CD4-positive, alpha-beta memory T cell (primary cell): ENCODE measurements at places on chromosomes 12 and 14.

DNA sequence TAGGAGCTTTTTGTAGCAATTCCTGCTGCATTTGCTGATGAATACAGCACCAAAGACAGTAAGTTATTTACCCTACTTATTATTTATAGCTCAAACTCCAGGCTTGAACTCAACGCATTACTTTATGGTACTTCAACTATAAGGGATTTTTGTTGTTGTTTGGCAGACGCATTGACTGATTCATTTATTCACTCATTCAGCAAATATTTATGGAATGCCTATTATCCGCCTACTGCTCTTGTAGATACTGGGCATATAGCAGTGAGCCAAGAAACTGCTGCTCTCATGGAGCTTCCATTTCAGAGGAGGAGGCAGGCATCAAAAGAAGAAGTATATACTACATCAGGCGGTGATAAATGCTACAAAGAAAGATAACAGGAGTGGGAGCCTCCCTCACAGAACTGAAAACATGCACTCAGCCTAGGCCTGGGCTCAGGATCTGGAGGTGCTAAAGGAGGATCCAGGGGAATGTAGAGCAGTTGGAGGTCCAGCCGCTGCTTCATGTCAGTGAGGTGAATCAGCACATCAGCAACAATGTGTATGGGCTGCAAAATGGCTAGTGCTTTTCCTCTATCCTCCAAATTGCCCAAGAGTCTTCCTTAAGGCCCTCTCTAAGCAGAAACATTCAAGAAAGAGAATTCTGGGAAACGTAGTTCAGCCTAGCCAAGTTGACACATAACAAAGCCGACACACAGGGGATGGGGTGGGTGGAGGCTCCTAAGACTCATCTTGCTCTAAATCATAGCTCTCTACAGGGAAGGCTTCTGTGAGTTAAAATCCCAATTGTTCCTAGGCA, 157.5 kb downstream of the NRXN3 start:
- no peak for DNase-seq

DNA sequence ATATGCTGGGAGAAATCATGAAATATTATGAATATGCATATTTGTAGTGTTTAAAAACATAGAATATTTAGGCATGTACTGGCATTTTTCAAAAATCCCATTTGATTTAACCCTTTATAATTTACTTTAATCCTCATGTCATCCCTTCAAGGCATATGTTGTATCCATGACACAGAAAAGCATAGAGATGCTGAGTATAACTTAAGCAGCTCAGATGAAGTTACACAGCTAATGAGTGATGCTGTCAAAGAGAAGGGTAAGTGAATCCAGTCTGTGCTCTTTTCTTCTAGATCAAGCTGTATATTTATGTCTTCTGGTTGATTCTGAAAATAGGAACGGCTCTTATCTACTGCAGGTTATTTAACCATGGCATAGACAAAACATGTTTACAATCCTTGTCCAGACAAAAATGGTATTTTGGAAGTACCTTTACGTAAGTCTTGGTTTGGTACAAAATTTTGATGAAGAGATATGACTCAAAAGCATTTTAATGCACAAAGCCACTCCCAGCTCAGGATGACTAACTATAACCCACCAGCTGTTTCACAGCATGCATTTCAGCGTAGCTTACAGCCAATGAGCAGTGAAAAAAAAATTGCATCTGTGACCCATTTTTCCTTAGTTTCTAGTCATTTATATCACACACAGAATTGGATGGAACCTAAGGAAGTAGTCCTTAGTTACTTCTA, 201.7 kb downstream of the STXBP6 start:
- DNase-seq: no peak

GRCh38 chr12:105574056-105574715, 243.7 kb downstream of the C12orf75 start:
- no peak for DNase-seq

DNA sequence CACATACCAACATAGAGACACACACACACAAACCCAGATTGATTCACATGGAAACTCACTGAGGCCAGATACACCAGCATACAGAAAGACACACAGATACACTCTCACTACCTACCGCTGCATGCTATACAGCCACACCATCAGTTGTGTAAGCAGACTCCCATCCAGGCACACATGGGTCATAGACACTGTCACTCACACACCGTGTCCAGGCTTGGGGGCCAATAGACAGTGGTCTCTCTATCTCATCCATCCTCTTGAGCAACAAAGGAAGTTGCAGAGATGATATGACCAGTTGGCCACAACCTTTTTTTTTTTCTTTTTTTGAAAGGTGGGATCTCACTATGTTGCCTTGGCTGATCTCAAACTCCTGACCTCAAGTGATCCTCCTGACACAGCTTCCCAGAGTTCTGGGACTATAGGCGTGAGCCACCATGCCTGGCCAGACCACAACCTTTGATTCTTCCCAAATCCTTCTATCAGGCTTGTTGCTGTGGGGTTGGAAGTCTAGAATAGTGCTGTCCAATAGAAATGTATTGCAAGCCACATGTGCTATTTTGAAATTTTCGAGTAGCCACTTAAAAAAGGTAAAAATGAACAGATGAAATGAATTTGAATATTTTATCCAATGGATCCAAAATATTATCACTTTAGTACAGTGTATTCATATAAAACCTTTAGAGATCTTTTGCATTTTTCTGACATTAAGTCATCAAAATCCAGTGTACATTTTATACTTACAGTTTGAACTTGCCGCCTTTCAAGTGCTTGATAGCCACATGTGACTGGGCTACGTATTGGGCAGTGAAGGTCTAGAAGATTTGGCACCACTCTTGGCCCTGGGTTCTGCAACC, 7.4 kb downstream of the LRP1-AS start:
- DNase-seq: no peak

DNA sequence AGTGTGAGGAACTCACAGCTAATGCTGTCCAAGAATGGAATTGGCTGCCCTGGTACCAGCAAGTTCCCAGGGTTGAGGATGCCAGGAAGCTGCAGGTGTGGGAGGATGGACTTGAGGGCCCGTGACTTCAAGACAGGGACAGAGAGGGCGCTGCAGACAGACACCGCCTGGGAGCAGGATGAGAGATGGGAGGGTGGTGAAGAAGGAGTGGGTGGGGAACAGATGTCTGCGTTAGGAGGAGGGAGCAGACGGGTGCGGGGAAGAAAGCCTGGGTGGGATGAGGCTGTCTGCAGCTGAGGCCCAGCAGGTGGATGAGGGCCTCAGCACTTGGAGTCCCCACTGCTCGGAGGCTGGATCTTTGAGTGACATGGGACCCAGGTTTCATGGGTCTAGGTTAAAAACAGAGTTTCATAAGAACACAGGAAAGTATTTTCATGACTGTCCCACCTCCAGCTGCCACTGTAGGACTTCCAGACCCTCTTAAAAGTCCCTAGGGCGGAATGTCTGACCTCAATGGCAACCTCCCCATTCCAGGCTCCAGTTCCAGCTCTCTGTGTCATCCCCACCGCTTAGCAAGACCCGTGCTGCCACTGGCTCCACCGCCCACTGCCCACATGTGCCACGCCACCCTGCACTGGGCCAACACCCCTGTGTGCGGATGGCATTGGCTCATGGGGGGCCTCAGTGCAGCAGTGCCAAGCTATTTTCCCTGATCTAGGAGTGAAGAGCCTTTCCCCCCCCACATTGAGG, 70.3 kb upstream of the SCN8A start:
- DNase-seq: no peak

DNA sequence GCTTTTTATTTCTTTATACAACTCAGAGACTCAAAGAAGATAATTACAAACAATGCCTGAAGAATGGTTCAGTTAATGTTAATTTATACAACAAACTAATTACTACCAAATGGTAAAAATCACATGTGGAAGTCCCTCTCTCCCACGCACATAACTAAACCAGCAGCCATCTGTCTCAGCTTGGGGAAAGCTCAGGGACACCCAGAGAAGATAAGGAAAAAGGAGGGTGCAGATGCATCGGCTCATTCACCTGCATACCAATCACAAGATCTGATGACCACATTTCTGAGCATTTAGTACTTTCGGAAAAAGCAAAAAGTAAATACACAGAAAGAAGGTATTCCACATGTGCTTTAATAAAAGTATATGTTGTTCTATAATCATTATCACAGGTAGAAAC, 136.3 kb downstream of the SOX5 start:
- DNase-seq: no peak

GRCh38 chr12:6603095-6603567, 4.0 kb downstream of the CHD4 start:
- DNase-seq: peak; percentile 75

DNA sequence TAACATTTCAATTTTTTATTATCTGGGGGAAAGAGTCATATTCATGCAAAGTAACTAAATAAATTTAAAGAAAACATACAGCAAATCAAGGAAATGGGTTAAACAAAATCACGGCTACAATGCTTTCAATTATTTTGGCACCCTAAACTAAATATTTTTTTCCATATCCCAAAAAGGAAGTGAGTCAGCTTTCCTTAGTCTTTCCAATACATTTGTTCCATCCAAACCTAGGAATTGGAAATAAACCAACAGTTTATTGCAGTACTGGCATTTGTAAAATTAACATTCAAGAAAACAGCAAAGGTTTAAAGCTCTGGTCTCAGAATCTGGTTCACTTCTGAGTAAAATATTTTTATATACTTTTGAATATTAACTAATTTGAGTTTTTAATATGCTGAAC, 89.2 kb downstream of the BCL2L14 start:
- DNase-seq: no peak

DNA sequence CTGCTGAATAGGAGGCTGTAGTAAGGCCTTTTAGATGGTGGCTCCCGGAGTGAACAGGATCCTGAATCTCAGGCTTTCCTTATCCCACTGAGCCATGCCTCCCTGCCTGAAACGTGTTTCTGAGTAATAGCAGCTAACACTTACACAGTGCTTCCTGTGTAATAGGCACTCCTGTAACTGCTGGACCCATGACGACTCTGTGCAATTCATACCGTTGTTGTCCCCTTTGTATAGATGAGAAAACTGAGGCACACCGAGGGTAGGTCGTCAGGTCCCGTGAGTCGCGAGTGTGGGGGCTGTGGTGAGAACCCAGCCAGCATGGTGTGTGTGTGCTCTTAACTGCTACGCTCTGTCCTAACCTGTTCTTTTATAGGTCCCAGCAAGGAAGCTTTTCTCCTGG, 193.6 kb downstream of the CACNA1C start:
- DNase-seq: no peak

DNA sequence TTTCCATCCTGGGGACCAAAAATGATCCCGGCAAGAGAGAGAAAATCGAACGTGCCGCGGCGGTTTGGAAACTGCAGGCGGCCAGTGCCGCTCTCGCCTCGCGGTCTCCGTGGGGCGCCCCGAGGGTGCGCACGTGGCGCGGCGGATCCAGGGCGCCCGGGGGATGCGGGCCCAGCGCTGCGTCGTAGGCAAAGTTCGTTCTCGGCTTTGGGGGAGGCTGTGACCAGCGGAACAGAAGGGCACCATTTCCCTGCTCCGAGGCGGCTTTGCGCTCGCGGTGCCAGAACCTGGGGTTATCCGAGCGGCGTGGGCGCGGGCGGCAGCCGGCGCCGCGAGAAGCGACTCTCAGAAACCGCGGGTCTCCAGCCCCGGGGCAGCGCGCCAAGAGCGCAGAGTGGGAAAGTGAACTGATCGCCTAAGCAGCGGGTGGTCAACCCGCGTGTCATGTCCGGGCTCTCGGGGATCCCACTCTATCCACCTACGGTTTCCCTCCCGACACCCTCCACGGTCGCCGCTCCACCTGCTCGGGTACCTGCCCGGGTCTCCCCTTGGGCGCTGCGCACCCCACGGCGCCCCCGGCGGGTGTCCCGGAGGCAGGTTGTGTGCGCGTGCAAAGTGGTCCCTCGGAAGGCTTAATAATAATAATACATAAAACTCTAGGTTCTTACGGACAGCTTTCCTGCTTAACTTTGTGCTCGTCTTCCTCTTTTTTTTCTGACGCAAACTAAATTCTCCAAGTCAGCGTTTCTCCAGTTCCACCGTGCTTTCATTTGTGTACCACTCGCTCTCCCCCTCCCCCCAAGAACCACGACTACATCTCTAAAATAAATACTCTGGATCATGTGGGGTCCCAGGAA, 1.2 kb downstream of the ESRRB start:
- no peak for DNase-seq

- DNase-seq: no peak
Measured at GRCh38 chr12:130545475-130545874, 170.6 kb downstream of the RIMBP2 start.

GRCh38 chr14:55316564-55316963, 45.3 kb downstream of the FBXO34 start:
- DNase-seq: no peak

DNA sequence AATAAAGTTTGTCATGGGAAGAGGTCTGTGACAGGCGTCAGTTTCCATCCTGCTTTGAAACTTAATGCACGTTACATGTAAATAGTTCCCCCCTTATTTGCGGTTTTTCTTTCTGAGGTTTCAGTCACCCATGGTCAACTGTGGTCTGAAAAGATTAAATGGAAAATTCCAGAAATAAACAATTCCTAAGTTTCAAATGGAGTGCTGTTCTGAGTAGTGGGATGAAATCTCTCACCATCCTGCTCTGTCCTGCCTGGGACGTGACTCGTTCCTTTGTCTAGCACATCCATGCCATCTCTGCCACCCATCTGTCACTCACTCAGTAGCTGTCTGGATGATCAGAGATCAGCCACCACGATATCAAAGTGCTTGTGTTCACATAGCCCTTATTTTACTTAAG, 51.3 kb upstream of the DICER1 start:
- no peak for DNase-seq

DNA sequence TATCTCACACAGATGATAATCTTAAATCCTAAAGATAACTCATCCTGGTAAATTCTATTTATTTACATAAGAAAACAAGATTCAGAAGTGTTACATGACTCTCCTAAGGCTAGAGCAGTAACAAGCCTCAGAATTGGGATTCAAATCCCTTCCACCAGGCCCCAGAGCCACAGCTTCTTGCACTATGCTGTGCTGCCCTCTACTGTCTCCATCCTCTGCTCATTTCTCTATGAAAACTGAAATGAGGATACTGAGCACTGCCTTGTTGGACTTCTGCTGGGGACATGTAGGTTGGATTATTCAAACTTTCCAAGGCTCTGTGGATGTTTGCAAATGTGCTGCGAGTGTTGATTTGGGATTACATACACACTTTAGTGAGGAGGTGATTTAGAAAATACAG, 23.5 kb upstream of the C12orf50 start:
- DNase-seq: peak; percentile 4

DNA sequence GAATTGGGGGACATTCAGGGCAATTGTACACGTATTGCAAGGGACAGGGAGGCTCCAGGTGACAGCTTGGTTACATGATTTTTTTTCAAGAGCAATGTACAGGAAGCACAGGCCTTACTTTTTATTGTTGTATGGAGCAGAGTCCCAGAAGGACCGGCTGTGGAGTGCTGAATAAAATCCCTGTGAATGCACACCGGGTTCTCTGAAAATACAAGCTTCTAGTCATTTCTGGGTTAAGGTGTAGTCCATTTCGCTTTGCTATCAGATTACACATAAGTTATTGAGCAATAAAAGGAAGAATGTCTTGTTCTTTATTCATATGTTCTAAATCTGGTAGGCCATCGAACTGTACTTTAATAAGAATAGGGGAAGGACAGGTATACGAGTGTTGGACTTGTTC, 52.2 kb downstream of the PDE3A start:
- DNase-seq: no peak

GRCh38 chr14:61705017-61705416, 9.7 kb downstream of the HIF1A start:
- DNase-seq: no peak
